ENCODE measurements at places on chromosomes 1 and 21. TPM values are rescaled to one million over a fixed set of nuclear protein-coding genes. Genes with fewer than 3 reads are reported as not detected.

Gene TCHH
- total RNA-seq = not detected

Gene MPL
- not detected for total RNA-seq

Gene PTPN7
- total RNA-seq = not detected

Gene CHI3L1
- total RNA-seq = not detected

Gene TPTE
- not detected for total RNA-seq

Gene OR2T2
- total RNA-seq = not detected

Gene IVNS1ABP
- 125 TPM for total RNA-seq

Gene PRAMEF18
- total RNA-seq = not detected

Gene HPCA
- total RNA-seq = 1.2 TPM

Gene RNF186
- total RNA-seq = not detected

GRCh38 chr1:29488794-29489311, 252.5 kb downstream of the PTPRU start:
- no peak overlapping the region for H3K4me3 ChIP-seq
- DNase-seq = no peak
- peaks cover 2% of the 10 kb centered on the region for H3K27me3 ChIP-seq
- H3K27ac ChIP-seq = no peak overlapping the region
- H3K4me1 ChIP-seq = peaks cover 4% of the 10 kb centered on the region

- no peak overlapping the region for H3K27ac ChIP-seq
- peaks cover 9% of the 10 kb centered on the region for H3K4me1 ChIP-seq
- no peak overlapping the region for H3K4me3 ChIP-seq
- DNase-seq = no peak
These were observed 9.8 kb upstream of the PLCH2 start for GRCh38 chr1:2466270-2466665.

- H3K36me3 ChIP-seq = peaks cover 3% of the 10 kb centered on the region
- DNase-seq = no peak
- no peak overlapping the region for H3K4me3 ChIP-seq
- peaks cover 6% of the 10 kb centered on the region for H3K4me1 ChIP-seq
These were observed 31.2 kb downstream of the NKAIN1 start for GRCh38 chr1:31208361-31208945.

- H3K4me1 ChIP-seq = peaks cover 15% of the 10 kb centered on the region
- H3K36me3 ChIP-seq = peaks cover 2% of the 10 kb centered on the region
- no peak overlapping the region for H3K4me3 ChIP-seq
- H3K27me3 ChIP-seq = peaks cover 3% of the 10 kb centered on the region
- peak overlapping the region; percentile 20 for H3K27ac ChIP-seq
These were observed 51.4 kb upstream of the SIM2 start for GRCh38 chr21:36647279-36648093.

GRCh38 chr1:47059376-47059775, 7.7 kb upstream of the CYP4Z1 start:
- H3K4me1 ChIP-seq = no peaks in the 10 kb centered on the region
- no peaks in the 10 kb centered on the region for H3K36me3 ChIP-seq
- DNase-seq = no peak
- peaks cover 55% of the 10 kb centered on the region for H3K27me3 ChIP-seq

DNA sequence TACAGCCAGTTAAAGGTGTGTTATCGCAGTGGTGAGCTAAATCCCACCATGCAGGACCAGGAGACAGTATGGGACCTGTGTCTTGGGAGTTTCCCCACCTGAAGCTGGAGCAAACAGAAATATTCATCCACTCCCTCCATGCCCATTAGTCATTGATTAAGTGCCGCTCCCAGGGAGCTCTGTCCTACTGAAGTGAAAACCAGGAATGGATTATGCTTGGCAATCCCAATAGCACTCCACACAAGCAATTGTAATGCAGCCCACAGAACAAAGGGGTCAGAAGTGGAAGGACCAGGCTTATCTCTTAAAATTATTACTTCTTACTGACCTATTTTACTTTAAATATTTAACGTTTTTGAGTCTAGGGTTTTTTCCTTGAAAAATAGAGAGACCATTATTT, 1005.4 kb downstream of the ADGRL2 start:
- no peak for DNase-seq
- H3K36me3 ChIP-seq = no peaks in the 10 kb centered on the region
- peaks cover 11% of the 10 kb centered on the region for H3K4me1 ChIP-seq
- no peak overlapping the region for H3K4me3 ChIP-seq
- no peaks in the 10 kb centered on the region for H3K27me3 ChIP-seq

GRCh38 chr1:230061801-230062200, 5.2 kb upstream of the GALNT2 start:
- no peak overlapping the region for H3K27ac ChIP-seq
- H3K27me3 ChIP-seq = no peaks in the 10 kb centered on the region
- peaks cover 2% of the 10 kb centered on the region for H3K36me3 ChIP-seq
- H3K4me1 ChIP-seq = peaks cover 9% of the 10 kb centered on the region

DNA sequence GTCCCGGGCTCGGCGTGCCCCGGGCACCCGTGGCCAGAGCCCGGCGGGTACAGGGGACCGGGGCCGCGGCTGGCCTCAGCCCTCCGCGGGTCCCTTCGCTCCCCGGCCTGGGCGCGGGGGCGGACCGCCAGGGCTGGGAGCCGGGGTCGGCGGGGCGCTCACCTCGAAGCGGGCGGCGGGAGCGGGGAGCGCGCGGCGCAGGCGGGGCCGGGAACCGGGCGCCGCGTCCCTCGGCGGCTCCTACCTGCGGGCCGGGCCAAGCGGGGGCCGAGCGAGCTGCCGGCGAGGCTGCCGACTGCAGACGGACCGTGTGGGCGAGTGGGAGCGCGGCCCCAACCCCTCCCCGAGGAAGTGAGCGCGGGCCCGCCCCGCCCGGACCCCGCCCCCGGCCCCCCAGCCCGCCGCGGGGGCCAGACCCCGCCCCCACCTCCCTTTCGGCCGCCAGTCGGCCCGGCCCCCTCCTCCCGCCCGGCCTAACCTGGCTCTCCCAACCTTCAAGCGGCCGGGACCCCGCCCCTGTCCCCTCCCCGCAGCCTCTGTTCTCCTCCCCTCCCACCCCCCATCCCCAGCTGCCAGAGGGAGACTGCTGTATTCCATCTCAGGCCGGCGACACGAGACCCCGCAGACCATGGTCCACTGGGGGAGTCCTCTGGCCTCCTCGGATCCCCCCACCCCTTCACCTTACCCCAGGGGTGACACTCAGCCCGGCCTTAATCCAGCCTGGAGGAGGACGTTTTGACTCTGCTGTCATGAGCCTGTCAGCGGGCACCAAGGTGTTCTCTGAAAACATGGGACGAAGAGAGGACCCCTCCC, at the start of gene FHL3:
Gene FHL3 (minus strand): TSS at position 320 of the 813 bp plus-strand sequence. CDS start 6,102 bp downstream, outside the sequence.
- DNase-seq = no peak
- H3K4me3 ChIP-seq = peak within 1 kb of the TSS; percentile 85
- no peaks in the 10 kb centered on the region for H3K36me3 ChIP-seq
- H3K27ac ChIP-seq = peak within 1 kb of the TSS; percentile 19
- H3K4me1 ChIP-seq = peaks cover 34% of the 10 kb centered on the region
- H3K27me3 ChIP-seq = peaks cover 5% of the 10 kb centered on the region

DNA sequence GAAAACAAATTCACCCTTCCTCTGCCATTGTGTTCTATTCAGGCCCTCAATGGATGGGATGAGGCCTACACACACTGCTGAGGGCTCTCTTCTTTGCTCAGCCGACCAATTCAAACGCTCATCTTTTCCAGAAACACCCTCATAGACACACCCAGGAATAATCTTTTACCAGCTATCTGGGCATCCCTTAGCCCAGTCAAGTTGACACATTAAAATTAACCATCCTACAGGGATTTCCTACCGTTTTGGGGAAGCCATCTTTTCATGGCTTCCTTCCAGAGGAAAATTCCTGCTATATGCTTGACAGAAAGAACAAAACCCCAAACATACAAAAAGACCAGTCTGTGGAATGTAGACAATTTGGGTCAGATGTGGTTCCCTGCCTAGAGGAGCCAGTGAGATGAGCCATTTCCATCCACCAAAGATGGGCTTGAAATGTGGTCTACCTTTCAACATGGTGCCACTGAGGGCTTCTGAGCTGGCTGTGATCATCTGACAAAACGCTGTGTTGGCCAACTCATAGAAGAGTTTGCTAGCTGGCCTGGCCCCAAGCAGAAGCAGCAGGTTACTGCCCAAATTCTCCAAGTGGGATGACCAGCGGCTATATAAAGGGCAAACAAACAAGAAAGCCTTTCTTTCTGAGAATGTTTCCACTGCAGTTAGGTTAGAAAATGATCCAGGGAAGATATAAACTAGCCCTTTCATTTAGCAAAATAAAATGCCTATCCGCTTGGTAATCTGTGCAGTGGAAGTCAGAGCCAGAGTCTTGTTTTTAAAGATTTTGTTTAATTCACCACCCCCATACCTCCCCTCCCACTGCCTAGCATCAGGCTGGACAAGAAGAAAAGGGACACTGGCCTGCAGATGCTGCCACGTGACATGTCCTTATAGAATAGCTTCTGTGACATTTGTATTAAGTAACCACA, 69.1 kb upstream of the MRPS6 start:
- H3K4me3 ChIP-seq = no peak overlapping the region
- H3K36me3 ChIP-seq = peaks cover 9% of the 10 kb centered on the region
- no peak overlapping the region for H3K27ac ChIP-seq
- no peaks in the 10 kb centered on the region for H3K27me3 ChIP-seq
- DNase-seq = no peak

DNA sequence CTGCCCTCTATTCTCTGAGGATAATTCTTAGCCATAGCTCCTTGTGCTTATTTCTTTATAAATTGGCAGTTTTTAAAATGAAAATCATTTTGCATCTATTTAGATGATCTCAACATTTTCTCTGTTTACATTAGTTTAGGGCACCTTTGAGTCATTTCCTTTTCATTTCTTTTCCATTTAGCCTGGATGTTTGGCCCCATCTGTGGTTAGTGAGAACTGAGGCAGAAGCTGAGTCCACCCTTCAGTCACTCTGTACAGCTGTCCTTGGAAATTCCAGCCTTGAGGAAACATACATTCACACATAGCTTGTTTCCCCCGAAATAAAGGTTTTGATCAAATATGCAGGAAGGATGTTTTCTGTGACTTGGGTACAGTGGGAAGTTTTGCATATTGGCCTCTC, 123.7 kb downstream of the NTNG1 start:
- peaks cover 14% of the 10 kb centered on the region for H3K4me1 ChIP-seq
- no peak for DNase-seq
- H3K27ac ChIP-seq = no peak overlapping the region
- no peaks in the 10 kb centered on the region for H3K36me3 ChIP-seq
- no peak overlapping the region for H3K4me3 ChIP-seq

- H3K4me3 ChIP-seq = no peak overlapping the region
- no peak overlapping the region for H3K27ac ChIP-seq
- no peaks in the 10 kb centered on the region for H3K36me3 ChIP-seq
- H3K4me1 ChIP-seq = peaks cover 17% of the 10 kb centered on the region
These were observed 112.8 kb downstream of the RIPK4 start for GRCh38 chr21:41653954-41654491.

- no peak for DNase-seq
- no peaks in the 10 kb centered on the region for H3K36me3 ChIP-seq
- H3K4me1 ChIP-seq = peaks cover 71% of the 10 kb centered on the region
- peak overlapping the region; percentile 97 for H3K27ac ChIP-seq
These were observed 45.9 kb downstream of the OLIG1 start for GRCh38 chr21:33115631-33116510.

DNA sequence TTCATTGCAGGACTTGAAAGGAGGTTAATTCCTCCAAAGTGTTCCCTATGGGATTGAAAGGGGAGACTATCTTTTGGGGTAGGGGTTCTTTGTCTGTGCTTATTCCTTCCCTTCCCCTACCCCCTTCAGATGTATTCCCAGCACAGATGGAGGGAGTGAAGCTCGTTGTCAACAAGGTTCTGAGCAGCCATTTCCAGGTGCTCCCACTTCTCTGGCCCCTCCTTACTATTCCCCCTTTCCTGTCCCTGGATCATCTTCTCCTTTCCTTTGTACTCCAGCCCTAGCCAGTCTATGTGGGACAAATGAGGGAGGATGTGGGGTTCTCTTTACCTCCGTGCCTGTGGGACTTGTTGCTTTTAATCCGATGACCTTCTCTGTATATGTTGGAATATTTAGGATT, 899 bp downstream of the TOMM40L start:
- no peaks in the 10 kb centered on the region for H3K27me3 ChIP-seq
- H3K36me3 ChIP-seq = no peaks in the 10 kb centered on the region
- DNase-seq = no peak
- H3K4me1 ChIP-seq = peaks cover 29% of the 10 kb centered on the region

- no peak overlapping the region for H3K27ac ChIP-seq
- no peaks in the 10 kb centered on the region for H3K27me3 ChIP-seq
- H3K36me3 ChIP-seq = peaks cover 29% of the 10 kb centered on the region
- H3K4me3 ChIP-seq = no peak overlapping the region
These were observed 37.9 kb downstream of the PIK3R3 start for GRCh38 chr1:46094471-46095005.

DNA sequence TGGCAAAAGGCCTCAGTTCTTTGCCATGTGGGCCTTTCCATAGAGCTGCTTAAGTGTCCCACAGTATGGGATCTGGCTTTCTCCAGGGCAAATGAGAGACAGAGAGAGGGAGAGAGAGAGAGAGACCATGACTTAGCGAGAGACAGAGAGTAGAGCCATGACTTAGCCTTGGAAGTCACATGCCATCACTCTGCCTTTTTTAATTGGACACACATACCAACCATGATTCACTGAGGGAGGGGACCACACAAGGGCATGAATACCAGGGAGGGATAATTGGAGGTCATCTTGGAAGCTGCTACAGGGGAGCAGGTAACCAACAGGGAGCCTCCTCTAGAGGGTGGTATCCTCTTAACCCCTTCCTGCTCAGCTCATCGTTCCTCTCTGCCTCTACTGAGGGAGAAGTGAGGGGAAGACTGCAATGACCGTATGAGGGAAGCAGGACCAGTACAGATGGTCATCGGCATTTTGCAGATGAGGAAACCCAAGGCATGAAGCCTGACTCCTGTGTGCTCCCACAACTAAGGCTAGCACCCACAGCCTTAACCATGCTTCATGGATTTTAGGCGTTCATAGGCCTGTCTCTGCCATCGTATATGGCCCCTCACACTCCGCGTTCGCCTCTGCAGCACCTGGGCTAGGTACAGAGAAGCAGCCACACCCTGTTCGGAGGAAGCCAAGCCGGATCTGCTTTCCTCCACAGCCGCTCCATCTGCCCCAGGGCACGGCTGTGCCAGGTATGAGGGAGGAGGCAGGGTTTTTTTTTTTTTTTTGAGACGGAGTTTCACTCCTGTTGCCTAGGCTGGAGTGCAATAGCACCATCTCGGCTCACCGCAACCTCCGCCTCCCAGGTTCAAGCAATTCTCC, 38.6 kb downstream of the MEF2D start:
- no peaks in the 10 kb centered on the region for H3K36me3 ChIP-seq
- H3K4me1 ChIP-seq = peaks cover 16% of the 10 kb centered on the region
- no peak for DNase-seq
- no peak overlapping the region for H3K27ac ChIP-seq
- peaks cover 1% of the 10 kb centered on the region for H3K27me3 ChIP-seq

DNA sequence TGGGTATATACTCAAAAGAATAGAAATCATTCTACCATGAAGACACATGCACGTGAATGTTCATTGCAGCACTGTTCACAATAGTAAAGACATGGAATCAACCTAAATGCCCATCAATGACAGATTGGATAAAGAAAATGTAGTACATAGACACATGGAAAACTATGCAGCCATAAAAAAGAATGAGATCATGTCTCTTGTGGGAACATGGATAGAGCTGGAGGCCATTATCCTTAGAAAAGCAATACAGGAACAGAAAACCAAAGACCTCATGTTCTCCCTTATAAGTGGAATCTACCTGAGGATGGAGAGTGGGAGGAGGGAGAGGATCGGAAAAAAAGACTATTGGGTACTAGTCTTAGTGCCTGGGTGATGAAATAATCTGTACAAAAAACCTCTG, 143.9 kb downstream of the RHOU start:
- no peak overlapping the region for H3K27ac ChIP-seq
- no peak overlapping the region for H3K4me3 ChIP-seq
- H3K27me3 ChIP-seq = no peaks in the 10 kb centered on the region
- H3K36me3 ChIP-seq = peaks cover 10% of the 10 kb centered on the region
- DNase-seq = no peak
